CD8-positive, alpha-beta memory T cell (primary cell): ENCODE measurements at places on chromosomes 7 and 10. TPM values are rescaled to one million over a fixed set of nuclear protein-coding genes. Genes with fewer than 3 reads are reported as not detected.

GRCh38 chr10:123798856-123799255 is 92.8 kb downstream of the CPXM2 start:
- no peak for DNase-seq
- H3K4me1 ChIP-seq = no peaks in the 10 kb centered on the region
- no peaks in the 10 kb centered on the region for H3K36me3 ChIP-seq
- H3K4me3 ChIP-seq = no peak overlapping the region
- no peak overlapping the region for H3K27ac ChIP-seq
- H3K27me3 ChIP-seq = no peaks in the 10 kb centered on the region

- H3K4me3 ChIP-seq = no peak overlapping the region
- no peak overlapping the region for H3K27ac ChIP-seq
- DNase-seq = no peak
- no peaks in the 10 kb centered on the region for H3K4me1 ChIP-seq
Observed at GRCh38 chr7:142243823-142244222, 14.0 kb downstream of the PRSS58 start.

- no peaks in the 10 kb centered on the region for H3K27me3 ChIP-seq
- peaks cover 15% of the 10 kb centered on the region for H3K4me1 ChIP-seq
- no peak for DNase-seq
- H3K27ac ChIP-seq = peak overlapping the region; percentile 64
Observed at GRCh38 chr7:157301610-157302120, 35.1 kb upstream of the DNAJB6 start.

DNA sequence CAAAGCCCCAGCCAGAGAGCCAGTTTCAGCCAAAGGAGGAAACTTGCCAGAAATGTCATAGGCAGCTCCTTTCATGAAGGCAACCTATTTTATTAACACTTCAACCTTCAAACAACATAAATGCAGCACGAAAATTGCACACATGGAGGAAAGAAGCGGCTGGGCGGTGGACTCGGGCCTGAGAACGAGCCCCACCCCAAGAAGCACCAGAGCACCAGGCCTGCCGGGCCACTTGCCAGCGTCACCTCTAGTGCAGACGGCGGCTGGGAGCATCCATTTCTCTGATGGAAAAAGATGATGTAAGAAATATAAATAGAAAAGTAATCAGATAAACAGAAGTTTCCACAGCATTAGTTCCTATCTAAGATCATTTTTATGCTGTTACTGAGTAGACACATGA is 100.0 kb downstream of the TCERG1L start:
- no peaks in the 10 kb centered on the region for H3K36me3 ChIP-seq
- H3K27ac ChIP-seq = no peak overlapping the region
- H3K27me3 ChIP-seq = no peaks in the 10 kb centered on the region
- DNase-seq = no peak

ARPC1B gene
- 238 TPM for total RNA-seq

CUBN gene
- total RNA-seq = 0.73 TPM

TMEM196 gene
- total RNA-seq = not detected
